Purkinje cell (primary cell): ENCODE measurements at places on chromosomes 6 and 20. TPM values are rescaled to one million over a fixed set of nuclear protein-coding genes. Genes with fewer than 3 reads are reported as not detected.

The TMEM14C gene
- polyA plus RNA-seq = 226 and 277 TPM in 2 replicates

The ERGIC3 gene
- polyA plus RNA-seq = 146 and 164 TPM in 2 replicates

The MATN4 gene
- polyA plus RNA-seq = not detected in 2 replicates

The FNDC1 gene
- 0.36 TPM in 1 of 2 replicates, not detected in the other for polyA plus RNA-seq

The EFHC1 gene
- polyA plus RNA-seq = 17.9 and 34.6 TPM in 2 replicates

The SIGLEC1 gene
- polyA plus RNA-seq = not detected in 2 replicates

The LPA gene
- polyA plus RNA-seq = not detected in 2 replicates

The OR2H2 gene
- polyA plus RNA-seq = 12.3 and 14.3 TPM in 2 replicates

The GTSF1L gene
- polyA plus RNA-seq = not detected in 2 replicates

The DLK2 gene
- polyA plus RNA-seq = 11.0 and 15.0 TPM in 2 replicates

The PXMP4 gene
- polyA plus RNA-seq = 10.3 and 15.6 TPM in 2 replicates

The WFDC12 gene
- polyA plus RNA-seq = not detected in 2 replicates

The EGFL8 gene
- polyA plus RNA-seq = 2.5 and 3.6 TPM in 2 replicates

The PI16 gene
- not detected in 2 replicates for polyA plus RNA-seq

The PTPRA gene
- polyA plus RNA-seq = 78.7 and 83.9 TPM in 2 replicates

The PPIL6 gene
- polyA plus RNA-seq = 16.7 and 18.1 TPM in 2 replicates

The SPAG4 gene
- not detected in 2 replicates for polyA plus RNA-seq

The CEBPB gene
- polyA plus RNA-seq = 0.15 and 1.0 TPM in 2 replicates

The APCDD1L gene
- polyA plus RNA-seq = 0.27 and 0.95 TPM in 2 replicates

The C20orf202 gene
- 0.70 and 3.3 TPM in 2 replicates for polyA plus RNA-seq

The MEI4 gene
- polyA plus RNA-seq = 1.1 and 2.1 TPM in 2 replicates

The TCP1 gene
- polyA plus RNA-seq = 149 and 191 TPM in 2 replicates

The LKAAEAR1 gene
- polyA plus RNA-seq = not detected in 2 replicates

The SCRT2 gene
- polyA plus RNA-seq = 0.36 TPM in 1 of 2 replicates, not detected in the other

The DHX16 gene
- 6.8 and 13.8 TPM in 2 replicates for polyA plus RNA-seq

The PNPLA1 gene
- not detected in 2 replicates for polyA plus RNA-seq

The ETV7 gene
- not detected in 2 replicates for polyA plus RNA-seq

The OOEP gene
- not detected in 2 replicates for polyA plus RNA-seq

The MYLK4 gene
- 0.26 and 0.27 TPM in 2 replicates for polyA plus RNA-seq

The COL21A1 gene
- 0.29 and 7.7 TPM in 2 replicates for polyA plus RNA-seq

The TRIM15 gene
- not detected in 2 replicates for polyA plus RNA-seq

The ANGPT4 gene
- polyA plus RNA-seq = not detected in 2 replicates
